ENCODE measurements at places on chromosomes 2 and 18. TPM values are rescaled to one million over a fixed set of nuclear protein-coding genes. Genes with fewer than 3 reads are reported as not detected.

The IL37 gene
- not detected for total RNA-seq

The ARHGAP25 gene
- 0.08 TPM for total RNA-seq

The FBXO15 gene
- 2.0 TPM for total RNA-seq

The EFR3B gene
- total RNA-seq = 2.3 TPM

The HJURP gene
- total RNA-seq = 6.5 TPM

The SCYGR4 gene
- total RNA-seq = not detected

The RSAD2 gene
- 3.6 TPM for total RNA-seq

The MDH1B gene
- total RNA-seq = 1.8 TPM

The TEX44 gene
- not detected for total RNA-seq

Measured in kidney epithelial cell (primary cell).